ENCODE measurements at places on chromosomes 6 and 20. TPM values are rescaled to one million over a fixed set of nuclear protein-coding genes. Genes with fewer than 3 reads are reported as not detected.

- no peaks in the 10 kb centered on the region for H3K4me1 ChIP-seq
- H3K27me3 ChIP-seq, result no peaks in the 10 kb centered on the region
- H3K36me3 ChIP-seq, result no peaks in the 10 kb centered on the region
- DNase-seq, result no peak
Observed at GRCh38 chr20:40274912-40275533, 414.0 kb downstream of the MAFB start.

The HNF4A gene
- not detected for total RNA-seq

The BMP5 gene
- total RNA-seq, result 0.80 TPM

- peak overlapping the region; percentile 98 for H3K4me3 ChIP-seq
- peaks cover 7% of the 10 kb centered on the region for H3K4me1 ChIP-seq
- peak; percentile 78 for DNase-seq
- no peaks in the 10 kb centered on the region for H3K27me3 ChIP-seq
Observed at GRCh38 chr6:44245912-44246662, 814 bp upstream of the HSP90AB1 start.

DNA sequence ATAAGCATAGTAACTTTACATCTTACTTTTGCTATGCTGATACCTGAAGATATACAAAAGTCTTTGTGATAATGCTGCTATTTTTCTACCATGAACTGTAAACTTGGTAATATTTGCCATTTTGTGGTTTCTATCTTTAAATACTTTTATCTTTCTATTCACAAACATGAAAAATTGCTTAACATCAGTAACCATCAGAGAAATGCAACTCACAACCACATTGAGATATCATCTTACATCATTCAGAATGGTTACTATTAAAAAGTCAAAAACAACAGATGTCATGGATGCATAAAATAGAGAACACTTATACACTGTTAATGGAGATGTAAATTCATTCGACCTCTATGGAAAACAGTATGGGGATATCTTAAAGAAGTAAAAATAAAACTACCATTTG, 112.0 kb downstream of the TRDN start:
- no peak for DNase-seq
- H3K4me1 ChIP-seq, result no peaks in the 10 kb centered on the region
- no peaks in the 10 kb centered on the region for H3K36me3 ChIP-seq
- H3K4me3 ChIP-seq, result no peak overlapping the region
- no peaks in the 10 kb centered on the region for H3K27me3 ChIP-seq
- no peak overlapping the region for H3K27ac ChIP-seq

The DEFB132 gene
- total RNA-seq, result 3.3 TPM

DNA sequence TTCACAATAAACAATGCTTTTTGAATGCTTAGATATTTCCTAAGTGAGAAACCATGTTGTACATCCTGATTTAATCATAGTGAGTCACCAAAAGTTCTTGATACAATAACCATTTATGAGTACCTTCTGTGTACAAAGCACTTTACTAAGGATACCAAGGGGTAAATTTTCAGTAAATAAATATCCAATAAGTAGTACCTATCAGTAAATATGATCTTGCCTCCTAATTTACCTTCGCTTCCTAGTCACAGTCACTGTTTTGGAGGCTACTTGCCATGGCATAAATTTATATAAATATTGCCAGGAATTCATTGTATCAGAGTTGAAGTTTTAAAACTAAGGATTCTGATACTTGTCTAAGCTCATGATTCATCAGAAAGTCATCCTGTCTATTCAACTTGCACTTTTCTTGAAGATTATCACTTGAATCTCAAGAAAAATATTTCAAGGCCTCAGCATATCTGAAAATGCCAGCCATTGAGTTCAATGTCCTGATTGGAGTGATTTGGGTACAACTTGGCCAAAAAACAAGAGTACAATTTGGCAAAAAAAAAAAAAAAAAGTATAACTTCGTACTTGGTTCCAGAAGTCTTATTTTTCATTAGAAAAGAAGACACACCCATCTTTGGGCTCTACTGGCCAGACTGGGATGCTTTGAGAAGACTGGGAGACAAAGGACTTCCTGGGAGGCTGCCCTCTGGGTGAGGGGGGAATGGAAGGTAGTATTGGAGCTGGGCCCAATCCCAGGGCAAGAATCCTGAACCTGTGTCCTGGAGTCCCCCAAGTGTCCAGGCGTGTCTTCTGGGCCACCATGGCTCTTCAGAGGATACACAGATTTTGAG, 32.8 kb downstream of the RAB22A start:
- no peak overlapping the region for H3K27ac ChIP-seq
- no peak overlapping the region for H3K4me3 ChIP-seq
- peaks cover 4% of the 10 kb centered on the region for H3K36me3 ChIP-seq
- no peak for DNase-seq

DNA sequence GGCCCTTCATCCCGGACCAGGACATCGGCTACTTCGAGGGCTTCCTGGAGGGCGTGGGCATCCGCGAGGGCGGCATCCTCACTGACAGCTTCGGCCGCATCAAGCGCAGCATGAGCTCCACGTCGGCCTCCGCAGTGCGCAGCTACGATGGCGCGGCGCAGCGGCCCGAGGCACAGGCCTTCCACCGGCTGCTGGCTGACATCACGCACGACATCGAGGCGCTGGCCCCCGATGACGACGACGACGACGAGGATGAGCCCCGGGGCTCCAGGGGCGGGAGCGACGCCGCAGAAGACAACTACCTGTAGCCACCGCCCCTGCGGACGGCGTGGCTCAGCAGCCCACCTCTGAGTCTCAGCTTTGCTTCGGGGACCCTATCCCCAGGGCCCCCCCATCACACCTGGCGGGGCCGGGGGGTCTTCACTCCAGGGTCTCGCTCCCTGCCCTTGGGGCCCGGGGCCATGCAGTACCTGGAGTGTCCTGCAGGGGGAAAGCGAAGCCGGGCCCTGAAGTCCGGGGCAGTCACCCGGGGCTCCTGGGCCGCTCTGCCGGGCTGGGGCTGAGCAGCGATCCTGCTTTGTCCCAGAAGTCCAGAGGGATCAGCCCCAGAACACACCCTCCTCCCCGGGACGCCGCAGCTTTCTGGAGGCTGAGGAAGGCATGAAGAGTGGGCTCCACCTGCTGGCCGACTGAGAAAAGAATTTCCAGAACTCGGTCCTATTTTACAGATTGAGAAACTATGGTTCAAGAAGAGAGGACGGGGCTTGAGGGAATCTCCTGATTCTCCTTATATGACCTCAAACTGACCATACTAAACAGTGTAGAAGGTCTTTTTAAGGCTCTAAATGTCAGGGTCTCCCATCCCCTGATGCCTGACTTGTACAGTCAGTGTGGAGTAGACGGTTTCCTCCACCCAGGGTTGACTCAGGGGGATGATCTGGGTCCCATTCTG, 20.8 kb upstream of the HCK start:
- H3K4me3 ChIP-seq, result peak overlapping the region; percentile 18
- DNase-seq, result peak; percentile 71
- H3K27me3 ChIP-seq, result no peaks in the 10 kb centered on the region
- no peaks in the 10 kb centered on the region for H3K36me3 ChIP-seq
- H3K27ac ChIP-seq, result no peak overlapping the region

The CTAGE9 gene
- total RNA-seq, result not detected

DNA sequence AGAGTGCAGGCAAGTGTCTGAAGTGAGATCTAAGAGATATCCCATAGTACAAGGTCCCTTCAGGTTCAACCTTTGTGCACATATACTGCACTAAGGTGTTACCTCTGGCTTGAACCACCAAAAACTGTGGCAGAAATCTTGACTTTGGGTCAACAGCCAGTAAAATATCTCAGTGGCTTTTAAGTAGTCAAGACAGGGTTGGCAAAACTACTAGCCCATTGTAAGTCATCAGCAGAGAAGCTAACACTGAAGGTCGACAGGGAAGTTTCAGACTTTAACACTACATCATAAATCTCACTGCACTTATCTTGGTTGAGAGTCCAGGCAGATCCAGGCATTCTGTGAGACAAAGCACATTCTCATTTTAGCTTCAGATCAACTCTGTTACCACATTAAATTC, 1684.7 kb downstream of the HACE1 start:
- no peaks in the 10 kb centered on the region for H3K4me1 ChIP-seq
- no peaks in the 10 kb centered on the region for H3K27me3 ChIP-seq
- H3K4me3 ChIP-seq, result no peak overlapping the region
- H3K27ac ChIP-seq, result no peak overlapping the region

The GHRH gene
- not detected for total RNA-seq

DNA sequence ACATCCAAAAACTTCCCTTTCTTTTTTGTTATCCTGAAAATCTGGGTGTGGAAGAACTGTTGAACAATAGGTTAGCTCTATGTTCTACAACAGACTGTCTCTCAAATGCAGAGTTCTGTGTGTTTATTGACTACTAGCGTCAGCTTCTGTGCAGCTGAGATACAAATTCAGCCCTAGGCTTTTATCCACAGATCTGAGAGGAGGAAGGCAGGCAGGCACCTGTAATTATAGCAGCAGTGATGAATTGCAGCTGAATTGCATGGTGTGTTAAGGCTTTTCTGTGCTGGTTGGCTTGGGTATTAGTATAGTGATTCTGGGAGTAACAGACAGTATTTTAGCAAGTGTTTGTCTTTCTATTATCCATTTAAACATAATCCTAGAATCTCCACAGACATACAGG, 24.4 kb downstream of the GRIK2 start:
- no peaks in the 10 kb centered on the region for H3K27me3 ChIP-seq
- H3K4me1 ChIP-seq, result no peaks in the 10 kb centered on the region
- DNase-seq, result no peak
- H3K4me3 ChIP-seq, result no peak overlapping the region
- H3K27ac ChIP-seq, result no peak overlapping the region
- H3K36me3 ChIP-seq, result no peaks in the 10 kb centered on the region

GRCh38 chr20:2599288-2600006, 53.0 kb upstream of the NOP56 start:
- DNase-seq, result no peak
- no peak overlapping the region for H3K4me3 ChIP-seq
- H3K27me3 ChIP-seq, result no peaks in the 10 kb centered on the region
- H3K27ac ChIP-seq, result no peak overlapping the region
